ENCODE measurements at places on chromosomes 3 and 15.

- DNase-seq: no peak
These were observed 132.3 kb upstream of the RASGRP1 start for GRCh38 chr15:38696790-38697495.

DNA sequence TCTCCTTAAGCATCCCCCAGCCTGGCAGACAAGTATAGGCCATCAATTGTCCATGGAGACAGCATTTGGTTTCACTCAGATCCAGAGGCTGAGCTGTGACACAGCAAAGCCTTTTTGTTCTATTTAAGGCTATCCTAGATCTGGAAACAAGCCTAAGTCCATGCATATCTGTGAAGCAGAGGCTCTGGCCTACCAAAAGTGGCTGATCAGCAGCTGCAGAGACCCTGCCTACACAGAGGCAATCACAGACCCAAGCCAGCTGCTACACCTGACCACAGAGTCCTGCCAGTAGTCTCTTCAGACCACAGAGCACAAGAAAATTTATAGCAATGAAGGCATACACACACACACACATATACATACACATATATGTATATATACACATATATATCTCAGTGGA, 501.7 kb upstream of the ARPP21 start:
- DNase-seq: no peak

GRCh38 chr15:29051422-29051821, 165.6 kb downstream of the APBA2 start:
- DNase-seq: no peak

DNA sequence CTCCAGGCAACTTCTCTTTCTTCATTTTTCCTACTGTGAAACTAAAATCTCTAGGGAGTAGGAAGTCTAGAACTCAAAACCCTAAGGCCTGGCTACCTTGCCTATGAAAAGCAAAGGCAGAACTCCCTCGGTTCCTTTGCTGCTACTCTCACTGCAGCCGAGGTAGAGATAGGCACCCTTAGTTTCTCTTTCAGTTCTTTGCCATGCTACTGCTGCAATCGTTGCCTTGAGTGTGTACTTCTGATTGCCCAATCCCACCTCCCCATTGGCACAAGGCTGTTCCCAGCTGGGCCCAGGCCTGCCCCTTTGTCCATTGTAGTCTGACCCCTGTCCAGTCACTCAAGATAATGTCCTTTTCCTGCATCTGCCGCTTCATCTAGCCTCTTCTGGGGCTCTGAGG, 92.3 kb upstream of the MRPS22 start:
- DNase-seq: no peak

GRCh38 chr3:25338158-25338725, 89.8 kb upstream of the RARB start:
- no peak for DNase-seq

GRCh38 chr3:54273791-54274190, 151.4 kb downstream of the CACNA2D3 start:
- no peak for DNase-seq

DNA sequence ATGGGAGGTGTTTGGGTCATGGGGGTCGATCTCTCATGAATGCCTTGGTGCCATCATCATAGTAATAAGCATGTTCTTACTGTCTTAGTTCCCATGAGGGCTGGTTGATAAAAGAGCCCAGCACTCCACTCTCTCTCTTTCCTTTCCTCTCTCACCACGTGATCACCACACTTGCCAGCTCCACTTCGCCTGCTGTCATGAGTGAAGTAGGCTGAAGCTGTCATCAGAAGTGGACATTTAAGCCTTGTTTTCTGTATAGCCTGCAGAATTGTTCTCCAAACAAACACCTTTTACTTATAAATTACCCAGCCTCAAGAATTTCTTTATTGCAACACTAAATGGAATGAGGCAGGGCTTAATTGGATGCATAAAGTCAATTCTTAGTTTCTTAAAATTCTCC, 6.1 kb downstream of the OR5H1 start:
- no peak for DNase-seq

DNA sequence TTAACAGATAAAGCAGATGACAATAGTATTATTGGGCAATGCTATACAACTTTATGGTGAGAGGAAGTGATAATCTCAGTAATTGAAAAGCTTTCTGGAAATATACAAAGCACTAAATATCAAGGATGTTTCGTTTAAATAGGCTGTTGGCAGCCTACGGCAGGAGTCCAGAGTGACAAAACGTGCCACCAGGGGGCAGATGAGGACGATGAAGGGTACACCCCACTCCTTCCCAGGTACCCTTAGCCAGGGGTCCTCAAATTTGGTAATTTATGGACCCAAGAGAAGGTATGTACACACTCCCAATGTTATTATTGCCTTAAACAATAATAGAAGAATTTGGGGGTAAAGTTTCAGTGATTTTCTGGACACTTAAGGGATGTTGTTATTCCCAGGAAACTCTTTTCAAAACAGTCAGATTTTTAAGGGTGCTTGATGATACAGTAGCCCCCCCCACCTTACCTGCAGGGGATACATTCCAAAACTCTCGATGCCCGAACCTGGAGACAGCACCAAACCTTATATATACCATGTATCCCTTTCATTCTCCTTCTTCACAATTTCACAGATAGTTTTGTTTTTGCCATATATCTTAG, 1.4 kb upstream of the MAGEL2 start:
- no peak for DNase-seq

- no peak for DNase-seq
These were observed 39.1 kb downstream of the SCAPER start for GRCh38 chr15:76866008-76866407.

DNA sequence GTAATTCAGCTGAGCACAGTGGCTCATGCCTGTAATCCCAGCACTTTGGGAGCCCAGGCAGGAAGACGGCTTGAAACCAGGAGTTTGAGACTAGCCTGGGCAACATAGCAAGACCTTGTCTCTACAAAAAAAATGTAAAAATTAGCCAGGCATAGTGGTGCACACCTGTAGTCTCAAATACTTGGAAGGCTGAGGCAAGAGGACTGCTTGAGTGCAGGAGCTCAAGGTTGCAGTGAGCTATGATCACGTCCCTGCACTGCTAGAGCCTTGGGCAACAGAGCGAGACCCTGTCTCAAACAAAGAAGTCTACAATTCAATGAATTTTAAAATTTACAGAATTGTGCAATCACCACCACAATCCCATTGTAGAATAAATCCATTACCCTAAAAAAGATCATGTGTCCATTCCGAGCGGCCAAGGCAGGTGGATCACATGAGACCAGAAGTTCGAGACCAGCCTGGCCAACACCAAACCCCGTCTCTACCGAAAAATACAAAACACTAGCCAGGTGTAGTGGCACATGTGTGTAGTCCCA, 45.2 kb downstream of the FBXO22 start:
- no peak for DNase-seq

GRCh38 chr15:43293432-43293831, 26.7 kb upstream of the TGM5 start:
- DNase-seq: no peak

GRCh38 chr3:198097048-198097447, 137.0 kb downstream of the LMLN start:
- DNase-seq: no peak

DNA sequence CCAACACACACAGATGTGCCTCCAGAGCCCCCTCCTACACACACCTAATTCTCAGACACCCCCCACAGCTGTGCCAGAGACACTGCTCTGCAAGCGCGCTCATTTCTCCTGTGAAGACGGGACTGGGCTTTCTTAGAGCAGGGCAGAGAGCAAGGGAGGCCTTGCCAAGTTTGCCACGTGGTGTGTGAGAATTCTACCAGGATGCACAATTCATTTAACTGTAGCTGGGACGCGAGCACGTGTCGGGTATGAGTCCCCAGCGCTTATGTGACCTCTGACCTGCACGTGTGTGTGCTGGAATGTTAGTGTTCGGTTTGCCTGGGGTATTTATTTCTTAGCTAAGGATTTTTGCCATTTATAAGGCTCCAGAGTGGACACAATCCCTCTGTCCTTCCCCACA, 37.0 kb downstream of the FEM1B start:
- DNase-seq: no peak

DNA sequence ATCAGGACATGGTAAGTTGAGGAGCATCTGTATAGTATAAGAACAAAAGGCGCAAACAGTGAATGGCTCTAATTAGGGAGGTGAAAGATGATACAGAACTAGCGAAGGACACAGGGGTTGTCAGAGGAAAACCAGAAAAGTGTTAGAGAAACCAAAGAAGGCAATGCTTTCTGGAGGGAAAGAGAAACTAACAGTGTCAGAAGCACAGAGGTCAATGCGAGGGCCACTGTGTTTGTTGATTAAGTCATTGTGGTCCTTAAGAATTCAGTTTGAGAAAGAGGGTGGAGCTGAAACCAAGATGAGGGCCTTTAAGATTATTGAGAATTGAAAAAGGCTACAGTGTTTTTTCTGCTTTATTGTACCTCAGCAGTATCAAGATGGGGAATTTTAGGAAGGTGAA, 28.8 kb downstream of the ATG7 start:
- DNase-seq: no peak

DNA sequence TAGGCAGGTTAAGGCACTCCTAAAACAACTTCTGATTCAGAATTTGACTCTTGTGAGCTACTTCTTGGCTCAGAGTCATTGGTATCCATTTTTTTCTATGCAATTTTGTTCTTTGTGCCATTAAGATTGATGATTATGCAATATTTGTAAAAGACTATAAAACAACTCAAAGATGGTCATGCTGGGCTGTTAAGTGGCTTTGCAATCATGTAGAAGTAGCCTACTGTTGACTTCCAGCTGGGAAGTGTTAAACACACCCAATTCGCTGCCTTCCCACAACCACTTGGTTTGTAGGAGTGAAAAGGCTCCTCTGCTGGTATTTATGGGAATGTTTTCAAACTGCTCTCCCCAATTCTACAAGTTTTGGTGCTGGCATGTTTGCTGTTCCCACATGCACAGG, 74.7 kb upstream of the COL6A6 start:
- DNase-seq: no peak

- no peak for DNase-seq
These were observed 5.9 kb downstream of the NUP210 start for GRCh38 chr3:13414040-13414729.

DNA sequence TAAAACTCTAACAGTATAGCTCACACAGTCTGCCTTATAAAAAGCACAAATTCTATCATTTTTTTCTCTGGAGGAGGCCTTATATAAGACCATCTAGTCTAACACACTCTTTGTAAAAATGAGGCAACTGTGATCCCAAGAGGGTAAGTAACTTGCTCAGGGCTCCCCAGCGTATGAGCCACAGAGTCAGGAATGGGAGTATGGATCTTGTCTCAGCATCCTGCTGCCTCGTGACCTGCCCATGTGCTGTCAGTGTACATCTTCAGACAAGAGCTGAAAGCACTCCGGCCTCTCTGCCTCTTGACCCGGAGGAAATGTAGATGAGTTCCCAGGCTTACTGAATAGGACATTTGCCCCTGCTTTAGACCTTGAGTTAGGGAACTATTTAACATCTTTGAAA, 28.4 kb upstream of the MEF2A start:
- DNase-seq: no peak

DNA sequence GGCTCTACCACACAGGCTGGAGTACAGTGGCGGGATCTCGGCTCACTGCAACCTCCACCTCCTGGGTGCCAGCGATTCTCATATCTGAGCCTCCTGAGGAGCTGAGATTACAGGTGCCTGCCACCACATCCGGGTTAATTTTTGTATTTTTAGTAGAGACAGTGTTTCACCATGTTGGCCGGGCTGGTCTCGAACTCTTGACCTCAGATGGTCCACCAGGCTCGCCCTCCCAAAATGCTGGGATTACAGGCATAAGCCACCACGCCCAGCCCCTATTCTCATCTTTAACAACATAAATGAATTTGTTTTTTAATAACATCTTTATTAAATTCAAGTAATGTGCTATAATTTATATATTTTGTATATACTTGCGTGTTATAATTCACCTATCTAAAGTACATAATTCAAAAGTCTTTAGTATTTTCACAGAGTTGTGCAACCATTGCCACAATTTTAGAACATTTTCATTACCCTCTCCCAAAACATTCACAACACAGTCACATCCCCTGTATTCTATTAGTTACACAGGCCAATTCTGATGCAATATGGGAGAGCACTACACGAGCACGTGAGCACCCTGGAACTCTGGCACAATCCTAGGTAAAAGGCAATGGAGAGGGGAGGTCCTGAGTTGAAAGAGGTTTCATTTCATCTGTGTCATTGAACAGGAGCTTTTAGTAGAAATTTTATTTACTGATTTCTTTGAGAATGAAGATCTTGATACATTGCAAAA, 21.2 kb upstream of the MTMR14 start:
- no peak for DNase-seq

DNA sequence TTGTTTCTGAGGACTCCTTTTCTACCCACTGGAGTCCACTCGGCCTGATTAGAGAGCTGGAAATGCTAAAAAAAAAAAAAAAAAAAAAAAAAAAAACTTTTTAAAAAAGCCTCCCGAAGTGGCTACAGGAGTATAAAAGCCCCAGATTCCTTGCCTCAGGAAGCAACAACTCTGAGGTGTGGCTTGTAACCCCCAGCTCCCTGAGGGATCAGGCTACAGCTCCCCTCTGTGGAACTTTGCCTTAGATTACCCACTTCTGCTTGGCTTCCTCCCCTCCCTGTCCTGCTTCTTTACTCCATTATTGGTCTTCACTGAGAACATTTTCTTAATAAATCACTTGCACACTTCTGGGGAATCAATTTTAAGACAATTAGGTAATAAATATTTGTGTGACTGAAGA, 49.7 kb upstream of the GADL1 start:
- DNase-seq: no peak

- DNase-seq: no peak
These were observed 525 bp upstream of the MCCC1 start for GRCh38 chr3:183099838-183100204.

DNA sequence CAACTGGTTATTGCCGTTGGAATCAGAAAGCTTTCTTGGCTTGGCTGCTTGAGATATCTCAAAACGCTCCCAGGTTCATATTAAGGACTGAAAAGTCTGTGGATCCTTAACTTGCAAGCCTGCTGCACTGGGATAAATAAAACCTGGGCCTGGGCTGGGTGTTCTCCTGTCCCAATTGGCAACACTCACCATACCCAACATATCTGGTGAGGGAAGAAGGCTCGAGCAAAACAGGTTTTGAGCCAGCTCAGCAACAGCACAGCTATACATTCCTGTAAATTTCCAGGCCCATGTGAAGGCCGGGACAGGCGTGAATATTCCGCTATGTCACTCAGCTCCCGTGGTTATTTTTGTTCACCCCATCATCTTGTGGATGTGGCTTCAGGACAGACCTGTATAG, 169.0 kb upstream of the BCL6 start:
- DNase-seq: no peak

GRCh38 chr15:98725874-98726273, 77.5 kb downstream of the IGF1R start:
- no peak for DNase-seq

All from stimulated activated CD4-positive, alpha-beta T cell treated with anti-CD3 and anti-CD28 coated beads, Interleukin-1b, Interleukin-23, amount 100 ng/mL, for 1 hour (primary cell).